Activated T-helper 9 cell treated with anti-CD3 and anti-CD28 coated beads, Interleukin-2, amount 50 U/mL, for 16 hours (primary cell): ENCODE measurements at places on chromosomes 16 and 17.

- no peak for DNase-seq
Observed at GRCh38 chr16:4388271-4389021, 16.8 kb downstream of the VASN start.

DNA sequence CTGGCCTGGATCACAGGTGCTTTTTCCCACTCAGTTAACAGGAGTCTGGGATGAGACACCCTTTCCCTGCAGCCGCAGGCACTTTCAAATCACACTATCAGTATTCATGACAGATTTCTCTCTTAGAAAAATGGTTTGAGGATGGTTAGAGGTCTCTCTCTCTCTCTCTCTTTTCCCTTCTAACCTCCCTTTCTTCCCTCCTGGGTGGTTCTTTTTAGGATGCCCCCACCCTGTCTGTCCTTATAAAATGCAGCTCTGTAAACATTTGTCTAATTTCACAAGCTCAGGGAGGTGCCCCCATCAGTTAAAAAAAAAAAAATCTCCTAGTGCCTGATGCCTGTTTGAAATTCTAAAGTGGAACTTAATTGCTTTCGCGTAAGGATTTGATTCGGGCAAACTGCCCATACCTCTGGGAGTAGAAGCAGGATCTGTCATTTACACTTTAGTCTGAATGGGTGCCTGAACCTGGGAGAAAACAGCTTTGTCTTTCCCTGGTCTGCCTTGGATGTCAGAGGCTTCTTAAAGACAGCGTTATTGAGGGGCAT is 158.8 kb downstream of the CCDC182 start:
- DNase-seq = no peak

- DNase-seq = peak; percentile 21
Observed at GRCh38 chr16:77675464-77676324, 46.6 kb upstream of the NUDT7 start.

GRCh38 chr17:6924208-6924607 is 71.6 kb upstream of the ALOX12 start:
- DNase-seq = no peak

GRCh38 chr17:65660947-65661346 is 99.5 kb upstream of the AXIN2 start:
- no peak for DNase-seq

- no peak for DNase-seq
Observed at GRCh38 chr17:37510056-37510455, 20.4 kb downstream of the DUSP14 start.

- DNase-seq = no peak
Observed at GRCh38 chr16:4245077-4245791, 3.4 kb upstream of the SRL start.

DNA sequence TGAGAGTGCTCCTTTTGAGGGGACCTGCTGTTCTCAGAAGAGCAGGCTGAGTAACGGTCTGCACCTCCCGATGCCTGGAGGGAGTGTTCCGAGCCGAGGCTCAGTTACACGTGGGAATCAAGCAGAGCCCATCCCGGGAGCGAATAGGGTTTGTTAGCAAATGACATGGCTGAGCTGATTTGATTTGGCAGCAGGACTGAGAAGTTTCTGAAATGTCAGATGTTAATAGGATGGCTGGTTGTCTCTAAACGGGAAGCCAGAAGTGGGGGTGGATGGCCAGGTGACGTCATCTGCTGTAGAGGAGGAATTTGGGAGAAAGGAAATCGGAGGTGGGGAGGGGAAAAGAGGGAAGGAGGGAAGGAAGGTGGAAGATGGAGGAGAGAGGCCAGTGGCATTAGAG is 128.0 kb downstream of the RAP1GAP2 start:
- no peak for DNase-seq

DNA sequence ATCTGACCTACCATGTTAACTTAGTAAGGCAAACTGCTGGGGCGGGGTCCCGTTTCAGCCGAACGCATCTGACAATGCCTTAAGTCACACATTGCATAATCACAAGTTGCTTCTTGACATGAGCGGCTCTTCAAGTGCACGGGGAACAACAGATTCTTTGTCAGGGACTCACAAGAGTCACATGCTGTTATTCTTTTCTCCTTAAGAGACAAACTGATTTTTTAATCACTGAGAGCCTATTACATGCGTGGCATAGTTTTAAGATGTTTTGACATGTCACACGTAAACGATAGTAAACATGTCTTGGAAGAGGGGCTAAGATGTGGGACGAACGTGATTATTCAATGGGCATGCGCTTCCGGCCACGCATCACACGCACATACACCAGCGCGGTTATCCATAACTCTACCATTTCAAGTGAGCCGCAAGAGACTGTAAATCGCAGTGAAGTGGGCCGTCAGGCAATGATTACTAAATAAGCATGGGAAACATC is 63.4 kb downstream of the ADCY9 start:
- DNase-seq = no peak

- DNase-seq = no peak
Observed at GRCh38 chr17:82489851-82490511, 29.6 kb upstream of the FOXK2 start.

DNA sequence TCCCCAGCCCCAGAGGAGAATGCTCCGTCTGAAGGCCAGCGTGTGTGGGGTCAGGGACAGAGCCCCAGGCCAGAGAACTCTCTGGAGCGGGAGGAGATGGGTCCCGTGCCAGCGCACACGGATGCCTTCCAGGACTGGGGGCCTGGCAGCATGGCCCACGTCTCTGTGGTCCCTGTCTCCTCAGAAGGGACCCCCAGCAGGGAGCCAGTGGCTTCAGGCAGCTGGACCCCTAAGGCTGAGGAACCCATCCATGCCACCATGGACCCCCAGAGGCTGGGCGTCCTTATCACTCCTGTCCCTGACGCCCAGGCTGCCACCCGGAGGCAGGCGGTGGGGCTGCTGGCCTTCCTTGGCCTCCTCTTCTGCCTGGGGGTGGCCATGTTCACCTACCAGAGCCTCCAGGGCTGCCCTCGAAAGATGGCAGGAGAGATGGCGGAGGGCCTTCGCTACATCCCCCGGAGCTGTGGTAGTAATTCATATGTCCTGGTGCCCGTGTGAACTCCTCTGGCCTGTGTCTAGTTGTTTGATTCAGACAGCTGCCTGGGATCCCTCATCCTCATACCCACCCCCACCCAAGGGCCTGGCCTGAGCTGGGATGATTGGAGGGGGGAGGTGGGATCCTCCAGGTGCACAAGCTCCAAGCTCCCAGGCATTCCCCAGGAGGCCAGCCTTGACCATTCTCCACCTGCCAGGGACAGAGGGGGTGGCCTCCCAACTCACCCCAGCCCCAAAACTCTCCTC is 10.4 kb downstream of the CX3CL1 start:
- no peak for DNase-seq
